ENCODE measurements at places on chromosomes 11 and 22. TPM values are rescaled to one million over a fixed set of nuclear protein-coding genes. Genes with fewer than 3 reads are reported as not detected.

GRCh38 chr11:113283881-113284280 lies 30.5 kb upstream of the TTC12 start:
- DNase-seq, result no peak

The E2F8 gene
- not detected for total RNA-seq

The OR52A1 gene
- not detected for total RNA-seq

GRCh38 chr11:2142762-2143202 lies 3.6 kb upstream of the IGF2 start:
- no peak for DNase-seq

GRCh38 chr11:849104-849824 lies 6.6 kb downstream of the TSPAN4 start:
- DNase-seq, result no peak

The CASP5 gene
- 3.9 TPM for total RNA-seq

GRCh38 chr22:20113551-20114310 lies 2.2 kb upstream of the RANBP1 start:
- DNase-seq, result no peak

DNA sequence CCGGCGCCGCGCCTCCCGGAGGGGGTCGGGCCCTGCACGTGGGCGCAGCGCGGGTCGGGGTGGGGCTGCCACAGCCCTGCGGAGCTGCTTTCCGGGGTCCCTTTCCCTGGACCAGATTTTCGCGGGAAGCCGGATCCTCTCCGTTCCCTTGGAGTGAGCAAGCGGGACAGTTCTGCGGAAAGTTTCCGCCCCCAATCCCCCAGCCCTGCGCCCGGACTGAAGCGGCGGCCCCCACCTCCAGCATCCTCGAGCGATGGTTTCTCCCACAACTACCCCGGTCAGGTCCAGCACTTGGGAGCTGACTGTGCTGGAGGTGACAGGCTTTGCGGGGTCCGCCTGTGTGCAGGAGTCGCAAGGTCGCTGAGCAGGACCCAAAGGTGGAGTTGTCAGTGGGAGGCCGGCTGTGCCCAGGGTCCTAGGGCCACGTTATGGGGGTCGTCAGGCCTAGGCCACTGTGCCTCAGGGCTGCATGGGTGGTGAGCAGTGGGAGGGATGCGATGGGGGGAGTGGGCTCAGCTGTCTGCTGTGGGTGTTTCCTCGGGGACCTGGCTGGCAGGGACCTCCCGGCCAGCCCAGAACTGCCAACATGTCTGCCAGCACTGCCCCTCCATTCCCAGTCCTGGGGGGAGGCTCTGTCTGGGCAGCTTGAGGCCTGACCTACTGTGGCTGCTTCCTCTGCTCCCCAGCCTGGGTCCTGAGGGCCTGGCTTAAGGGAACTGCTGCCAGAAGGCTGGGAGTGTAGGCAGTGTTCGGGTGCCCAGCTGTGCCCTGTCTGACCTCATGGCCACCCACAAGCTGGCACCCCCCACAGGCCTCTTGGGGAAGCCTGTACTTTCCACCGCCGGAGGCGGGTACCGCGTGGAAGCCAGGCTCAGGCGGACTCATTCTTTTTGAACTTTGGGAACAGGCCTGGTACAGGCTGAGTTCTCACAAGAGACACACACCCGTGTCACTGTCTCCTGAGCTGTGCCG lies 726 bp downstream of the ST3GAL4 start:
- DNase-seq, result no peak

- DNase-seq, result no peak
These were observed 18.7 kb downstream of the POU2AF1 start for GRCh38 chr11:111360150-111361043.

- DNase-seq, result no peak
These were observed 831.2 kb upstream of the CCDC90B start for GRCh38 chr11:84117394-84117793.

- DNase-seq, result no peak
These were observed 61.8 kb downstream of the BID start for GRCh38 chr22:17712441-17712840.

DNA sequence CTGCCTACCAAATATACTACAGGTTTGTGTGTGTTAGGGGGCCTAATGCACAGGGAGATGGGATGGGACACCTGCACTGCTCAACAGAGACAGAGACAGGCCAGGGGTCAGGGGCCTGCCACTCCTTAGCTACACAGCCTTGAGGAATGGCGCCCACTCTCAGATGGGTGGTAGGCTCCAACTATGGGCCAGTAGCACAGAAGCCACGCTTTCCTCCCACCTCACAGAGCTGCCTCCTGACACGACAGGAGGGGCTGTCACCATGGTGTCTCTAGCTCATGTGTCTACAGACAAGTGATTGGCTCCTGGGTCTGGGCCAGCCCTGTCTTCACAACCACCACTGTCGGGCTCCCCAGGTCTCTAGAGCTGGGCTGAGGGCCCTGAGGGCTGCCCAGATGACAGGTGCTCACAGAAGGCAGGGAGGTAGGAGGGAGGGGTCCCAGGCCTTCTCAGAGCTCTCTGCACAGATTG lies 81.8 kb downstream of the DGCR2 start:
- no peak for DNase-seq

- DNase-seq, result no peak
These were observed 143.3 kb upstream of the MTNR1B start for GRCh38 chr11:92826136-92826535.

The CRYBB3 gene
- total RNA-seq, result not detected

Data from omental fat pad (tissue), 4 donors.